A673 (cell line): ENCODE measurements at places on chromosomes 12 and 14. TPM values are rescaled to one million over a fixed set of nuclear protein-coding genes. Genes with fewer than 3 reads are reported as not detected.

ADAMTS20 gene
- total RNA-seq, result 0.17 and 0.28 TPM in 2 replicates

LEMD3 gene
- 27.5 and 28.4 TPM in 2 replicates for total RNA-seq

DNA sequence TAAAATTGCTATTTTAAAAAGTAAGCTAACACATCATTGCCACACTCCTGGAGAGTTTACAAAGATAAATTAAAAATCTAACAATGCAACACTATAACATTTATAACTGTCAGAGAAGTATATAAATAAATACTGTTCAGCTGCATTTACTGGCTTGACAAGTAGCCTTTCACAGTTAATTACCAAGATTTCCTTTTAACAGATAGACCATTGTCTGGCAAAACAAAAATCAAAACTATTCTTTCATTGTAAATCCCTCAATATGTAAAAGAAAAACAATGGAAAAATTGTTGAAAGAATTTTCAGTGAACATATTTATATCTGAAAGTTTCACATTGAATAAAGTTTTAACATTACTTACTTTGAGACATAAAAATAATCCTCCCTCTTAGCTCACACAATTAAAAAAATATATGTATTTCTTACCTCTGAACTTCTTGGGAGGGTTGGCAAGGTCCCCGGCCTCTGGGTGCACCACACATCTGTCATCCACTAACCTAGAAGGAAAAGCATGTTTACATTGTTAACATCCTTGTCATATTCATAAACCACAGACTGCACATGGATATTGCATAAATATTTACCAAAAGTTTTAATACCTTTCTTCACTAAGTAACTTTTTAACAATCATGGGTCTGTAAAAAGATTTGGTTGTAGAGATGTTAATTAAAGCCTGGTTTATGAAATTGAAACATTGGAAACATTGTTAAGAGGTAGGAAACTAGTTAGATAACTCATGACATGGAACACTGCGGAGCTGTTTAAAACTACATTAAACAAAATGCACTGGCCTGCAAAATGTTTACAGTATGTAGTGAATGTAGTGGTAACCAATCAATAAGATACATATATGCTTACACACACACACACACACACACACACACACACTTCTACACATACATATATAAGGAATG, 43.0 kb downstream of the ITPR2 start:
- no peak for DNase-seq

GRCh38 chr14:61628016-61628725, 67.1 kb upstream of the HIF1A start:
- DNase-seq, result no peak
